Bronchial epithelial cell (primary cell): ENCODE measurements at places on chromosomes 12 and 14. TPM values are rescaled to one million over a fixed set of nuclear protein-coding genes. Genes with fewer than 3 reads are reported as not detected.

DNA sequence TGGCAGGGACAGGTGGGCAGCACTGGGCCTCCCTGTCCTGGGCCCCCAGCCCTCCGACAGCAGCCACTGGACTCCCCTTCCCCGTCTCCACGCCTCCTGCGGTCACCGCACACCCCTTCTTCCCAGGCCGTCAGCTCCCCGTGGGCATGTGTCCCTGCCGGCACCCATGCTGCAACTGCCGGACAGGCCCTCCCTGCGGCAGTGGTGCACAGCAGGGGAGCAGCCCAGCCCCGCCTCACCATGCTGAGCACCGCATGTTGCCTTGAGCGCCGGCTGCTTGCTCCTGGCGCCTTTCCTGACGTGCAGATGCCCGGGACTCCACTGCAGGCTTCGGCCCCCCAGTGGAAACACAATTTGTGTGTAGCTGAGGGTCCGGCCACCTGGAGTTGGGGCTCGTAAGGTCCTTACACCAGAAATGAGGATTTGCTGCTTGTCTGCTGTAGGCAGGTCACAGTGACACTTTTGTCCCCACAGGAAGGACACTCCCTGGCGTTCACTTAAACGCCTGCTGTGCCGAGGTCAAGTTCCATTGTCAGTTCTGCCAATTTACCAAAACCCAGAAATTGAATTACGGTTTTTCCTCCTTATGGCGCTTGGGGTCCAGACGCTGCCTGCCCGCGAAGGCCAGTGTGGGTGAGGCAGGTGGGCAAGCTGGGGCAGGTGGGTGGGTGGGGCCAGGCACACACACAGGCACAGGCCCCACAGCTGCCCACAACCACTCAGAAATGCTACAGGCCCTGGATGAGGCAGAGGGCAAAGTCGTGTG lies 28.2 kb upstream of the MMP17 start:
- DNase-seq = no peak

- DNase-seq = no peak
Observed at GRCh38 chr14:79588398-79588797, 622.9 kb downstream of the DIO2 start.

- no peak for DNase-seq
Observed at GRCh38 chr14:61104358-61104757, 123.3 kb downstream of the SLC38A6 start.

GRCh38 chr14:53152184-53152886 lies 788 bp downstream of the DDHD1 start:
- DNase-seq = peak; percentile 12

GRCh38 chr12:112962561-112962960 lies 15.8 kb upstream of the OAS2 start:
- DNase-seq = no peak

- no peak for DNase-seq
Observed at GRCh38 chr12:113665457-113665856, 193.8 kb upstream of the LHX5 start.

- DNase-seq = no peak
Observed at GRCh38 chr14:67392123-67392522, 19.8 kb downstream of the PLEK2 start.

GRCh38 chr12:109239179-109239578 lies 69.9 kb downstream of the FOXN4 start:
- DNase-seq = no peak

- no peak for DNase-seq
Observed at GRCh38 chr12:79233341-79233781, 368.8 kb downstream of the SYT1 start.

The KLHDC1 gene
- 0.90 and 1.1 TPM in 2 replicates for total RNA-seq

The DPPA3 gene
- total RNA-seq = not detected in 2 replicates

The FICD gene
- total RNA-seq = 11.6 and 15.5 TPM in 2 replicates

The ERP27 gene
- total RNA-seq = not detected in 2 replicates

The FSCB gene
- not detected in 2 replicates for total RNA-seq
